ENCODE measurements at places on chromosomes 16 and 17.
A peak's percentile ranks its signal among the peaks of the same experiment; 100 is the strongest.

DNA sequence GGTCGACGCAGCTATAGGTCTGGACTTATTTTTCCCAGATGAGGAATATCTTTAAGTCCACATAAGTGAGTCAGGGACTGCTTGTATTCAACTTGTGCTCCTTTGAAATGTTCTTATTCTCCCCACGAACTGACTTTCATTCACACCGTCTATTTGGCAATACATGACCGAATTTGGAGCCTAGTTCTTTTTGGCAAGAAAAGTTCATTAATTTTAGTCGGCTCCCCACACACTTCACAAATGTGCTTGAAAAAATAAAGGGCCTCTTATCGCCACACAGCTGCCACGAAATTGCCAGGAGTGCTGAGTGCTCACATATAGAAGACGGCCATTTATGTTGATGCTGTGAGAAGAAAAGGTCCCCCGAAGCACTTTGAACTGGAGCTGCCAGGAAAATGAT lies 152.6 kb downstream of the PRKCA start:
- DNase-seq = no peak

GRCh38 chr17:55584055-55584685 lies 72.9 kb upstream of the SMIM36 start:
- DNase-seq = no peak

DNA sequence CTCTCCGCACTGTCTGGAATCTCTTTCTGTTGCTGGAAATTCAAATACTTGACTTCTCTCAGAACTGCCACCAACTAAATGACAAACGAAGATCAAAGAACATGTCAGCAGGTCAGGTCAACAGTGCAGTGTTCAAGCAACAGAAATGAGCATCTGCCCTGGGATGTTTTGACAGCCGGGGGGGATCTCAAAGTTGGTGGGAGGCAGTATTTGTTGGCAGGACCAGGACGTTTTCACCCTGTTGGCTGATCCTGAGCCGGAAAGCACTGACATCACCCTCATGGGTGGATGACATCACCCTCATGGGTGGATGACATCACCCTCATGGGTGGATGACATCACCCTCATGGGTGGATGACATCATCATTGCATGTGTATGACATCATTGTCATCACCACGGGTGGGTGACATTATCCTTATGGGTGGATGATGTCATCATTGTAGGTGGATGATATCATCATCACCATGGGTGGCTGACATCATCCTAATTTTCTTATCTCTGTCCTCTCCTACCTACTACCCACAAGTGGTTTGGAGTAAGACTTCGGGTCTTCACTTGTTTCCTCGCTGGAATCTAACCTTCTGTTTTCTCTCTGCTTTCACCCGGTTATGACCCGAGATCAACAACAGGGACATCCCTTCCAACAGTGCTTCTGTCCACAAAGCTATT lies 18.9 kb downstream of the DNAH17 start:
- no peak for DNase-seq

- DNase-seq = no peak
These were observed 28.4 kb upstream of the HLF start for GRCh38 chr17:55236316-55236715.

DNA sequence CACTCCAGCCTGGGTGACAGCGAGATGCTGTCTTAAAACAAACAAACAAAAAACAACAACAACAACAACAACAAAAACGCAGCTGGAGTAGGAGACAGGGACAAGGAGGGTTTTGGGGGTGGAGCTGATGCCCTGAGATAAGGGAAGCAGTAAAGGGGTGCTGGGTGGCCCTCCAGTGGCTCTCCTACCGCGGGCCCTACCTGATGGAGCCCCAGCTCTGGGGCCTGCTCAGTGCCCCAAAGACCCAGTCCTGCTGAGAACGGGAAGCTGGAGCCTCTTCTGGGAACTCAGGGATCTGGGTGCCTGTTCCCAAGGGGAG lies 21.3 kb upstream of the NAGS start:
- DNase-seq = no peak

GRCh38 chr16:30131869-30132475 lies 9.0 kb upstream of the MAPK3 start:
- DNase-seq = no peak

GRCh38 chr16:11744075-11744470 lies 1.4 kb upstream of the TXNDC11 start:
- DNase-seq = no peak

GRCh38 chr16:15879255-15879811 lies 9.1 kb downstream of the CEP20 start:
- DNase-seq = no peak

DNA sequence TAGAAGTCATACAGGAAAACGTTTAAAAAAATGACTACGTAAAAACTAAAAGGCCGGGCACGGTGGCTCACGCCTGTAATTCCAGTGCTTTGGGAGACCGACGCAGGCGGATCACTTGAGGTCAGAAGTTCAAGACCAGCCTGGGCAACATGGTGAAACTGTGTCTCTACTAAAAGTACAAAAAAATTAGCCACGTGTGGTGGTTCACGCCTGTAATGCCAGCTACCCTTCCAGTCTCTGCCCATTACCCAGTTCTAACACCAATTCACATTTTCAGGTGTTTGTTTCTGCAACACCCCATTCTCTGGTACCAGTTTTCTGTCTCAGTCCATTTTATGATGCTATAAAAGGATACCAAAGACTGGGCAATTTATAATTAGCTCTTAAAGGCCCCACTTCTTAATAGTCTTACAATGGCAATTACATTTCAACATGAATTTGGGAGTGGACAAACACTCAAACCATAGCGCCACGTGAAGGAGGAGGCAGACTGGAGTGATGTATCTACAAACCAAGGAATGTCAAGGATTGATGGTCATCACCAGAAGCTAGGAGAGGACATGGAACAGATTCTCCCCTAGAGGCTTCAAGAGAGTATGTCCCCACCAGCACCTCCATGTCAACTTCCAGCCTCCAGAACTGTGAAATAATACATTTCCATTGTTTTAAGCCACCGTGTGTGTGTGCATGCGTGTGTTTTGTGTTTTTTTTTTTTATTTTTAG lies 791 bp upstream of the C17orf75 start:
- DNase-seq = no peak

DNA sequence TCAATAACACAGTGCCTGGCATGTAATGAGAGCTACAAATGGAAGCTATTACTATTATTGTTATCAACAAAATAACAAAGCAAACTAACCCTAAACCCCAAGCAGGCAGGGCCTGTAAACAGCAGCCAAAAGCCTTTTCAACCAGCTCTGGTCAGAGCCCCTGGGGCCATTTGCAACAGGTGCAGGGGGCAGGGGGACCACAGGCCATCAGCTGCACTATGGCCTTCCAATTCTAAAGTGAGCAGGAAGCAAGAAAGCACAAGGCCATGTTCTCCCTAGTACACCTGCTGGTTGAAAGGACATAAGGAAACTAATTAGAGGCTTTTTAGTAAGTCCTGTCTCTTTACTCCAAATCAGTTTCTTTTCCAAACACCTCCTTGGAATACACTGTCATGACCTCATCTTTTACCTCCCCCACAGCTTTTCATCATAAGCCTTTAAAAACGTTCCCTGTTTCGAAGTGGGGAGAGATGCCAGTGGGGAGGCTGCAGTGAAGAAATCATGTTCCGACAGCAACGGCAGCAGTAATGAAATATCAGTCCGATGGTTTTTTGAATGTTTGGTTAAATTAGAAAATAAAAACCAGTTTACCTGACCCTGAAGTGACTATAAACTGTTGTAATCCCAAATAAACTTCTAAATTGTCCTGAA lies 68.4 kb upstream of the GSG1L start:
- no peak for DNase-seq

GRCh38 chr17:40176754-40177110 lies 538 bp upstream of the RAPGEFL1 start:
- DNase-seq = no peak

DNA sequence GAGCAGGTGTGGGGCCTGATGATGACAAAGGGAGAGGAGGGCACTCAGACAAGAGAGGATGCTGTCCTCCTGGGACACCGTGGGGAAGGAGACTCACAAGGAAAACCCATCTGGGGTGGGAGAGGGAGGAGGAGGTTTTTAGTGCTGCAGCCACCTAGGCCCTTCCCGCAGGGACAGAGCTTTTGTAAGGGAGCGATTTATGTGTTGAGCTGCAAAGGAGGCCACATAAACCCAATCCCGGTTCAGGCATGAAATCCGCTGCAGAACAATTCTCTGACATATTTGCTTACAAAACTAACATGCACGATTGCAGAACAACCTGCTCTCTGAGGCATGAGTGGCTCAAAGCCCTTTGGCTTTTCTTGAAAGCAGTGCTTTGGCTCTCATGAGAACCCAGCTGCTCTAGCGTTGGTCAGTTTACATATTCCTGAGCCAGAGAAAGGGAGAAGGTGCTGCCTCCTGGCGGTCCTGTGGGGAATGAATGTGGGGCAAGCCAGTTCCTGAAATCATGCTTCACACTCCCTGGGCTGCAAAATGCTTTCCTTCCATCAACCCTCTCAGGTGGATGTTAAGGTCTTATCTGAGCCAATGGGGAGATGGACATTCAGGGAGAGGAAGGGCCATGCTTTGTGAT lies 122.4 kb upstream of the NLRP1 start:
- peak; percentile 69 for DNase-seq

- no peak for DNase-seq
These were observed 167.4 kb upstream of the CACNG3 start for GRCh38 chr16:24088767-24089166.

DNA sequence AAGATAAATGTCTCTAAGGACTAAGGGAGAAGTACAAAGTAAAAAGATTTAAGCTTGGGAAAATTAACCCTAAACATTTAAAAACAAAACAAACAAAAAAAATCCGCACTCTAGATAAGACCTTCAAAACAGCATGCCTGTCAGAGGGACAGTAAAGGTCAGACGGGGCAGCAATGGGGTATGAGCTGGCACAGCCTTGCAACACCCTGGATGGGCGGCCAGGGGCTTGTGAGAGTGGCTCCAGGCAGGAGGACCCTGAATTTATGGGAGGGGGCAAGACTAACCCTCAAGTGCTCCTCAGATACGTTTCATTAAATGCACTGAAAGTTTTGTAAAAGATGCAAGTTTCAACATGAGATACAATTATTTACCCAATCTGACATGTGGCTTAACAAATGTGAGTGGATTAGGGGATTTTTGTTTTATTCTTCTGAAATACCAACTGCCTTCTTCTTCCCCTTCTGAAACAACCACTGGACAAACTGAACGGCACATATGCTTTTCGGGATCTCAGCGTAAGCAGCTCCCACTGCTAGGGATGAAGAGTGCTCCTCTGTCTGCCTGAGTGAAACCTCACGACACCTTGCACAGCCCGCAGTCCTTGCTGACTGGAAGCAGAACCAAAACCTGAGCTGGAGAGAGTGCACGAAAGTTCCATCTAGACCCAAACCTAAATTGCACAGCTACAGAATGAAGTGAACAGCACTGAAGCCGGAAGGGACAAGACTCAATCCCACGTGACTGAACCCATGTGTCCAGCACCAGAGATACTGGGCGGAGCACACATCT lies 128.4 kb downstream of the ANKRD11 start:
- DNase-seq = no peak

DNA sequence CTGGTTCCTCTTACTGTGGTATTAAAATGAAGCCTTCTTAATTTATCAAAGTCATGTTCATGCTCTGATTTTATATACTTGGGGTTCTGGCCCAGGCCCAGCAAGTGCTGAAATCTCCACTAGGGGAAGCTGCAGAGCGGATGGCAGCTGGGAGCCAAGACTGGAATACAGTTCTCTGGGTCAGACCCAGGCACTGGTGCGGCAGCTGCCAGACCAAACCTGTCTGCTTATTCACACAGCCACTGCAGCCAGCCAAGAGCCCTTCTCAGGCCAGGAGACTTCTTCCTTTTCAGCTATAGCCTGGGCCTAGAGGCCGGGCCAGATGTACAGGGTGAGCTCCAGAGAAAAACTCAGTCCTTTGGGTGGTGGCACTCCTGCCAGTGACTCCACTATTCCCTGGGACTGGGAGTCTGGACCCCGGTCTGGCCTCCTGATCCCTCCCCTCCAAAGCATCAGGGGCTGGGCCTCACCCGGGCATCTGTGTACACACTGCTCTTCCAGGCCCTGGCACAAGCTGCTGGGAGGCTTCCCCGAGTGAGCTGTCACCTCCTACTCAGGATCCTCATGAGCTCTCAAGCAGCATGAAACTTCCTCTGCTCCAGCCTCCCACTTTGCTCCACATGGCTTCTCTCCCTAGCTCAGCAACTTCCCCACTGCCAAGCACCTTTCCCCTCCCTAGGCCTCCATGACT lies 24.4 kb downstream of the ATP6V0D1 start:
- DNase-seq = no peak

- no peak for DNase-seq
These were observed 19.5 kb downstream of the ACSF3 start for GRCh38 chr16:89113152-89113547.

- DNase-seq = no peak
These were observed 226.7 kb upstream of the CDH13 start for GRCh38 chr16:82400046-82400445.

- no peak for DNase-seq
These were observed 29.6 kb upstream of the FOXK2 start for GRCh38 chr17:82489851-82490511.

DNA sequence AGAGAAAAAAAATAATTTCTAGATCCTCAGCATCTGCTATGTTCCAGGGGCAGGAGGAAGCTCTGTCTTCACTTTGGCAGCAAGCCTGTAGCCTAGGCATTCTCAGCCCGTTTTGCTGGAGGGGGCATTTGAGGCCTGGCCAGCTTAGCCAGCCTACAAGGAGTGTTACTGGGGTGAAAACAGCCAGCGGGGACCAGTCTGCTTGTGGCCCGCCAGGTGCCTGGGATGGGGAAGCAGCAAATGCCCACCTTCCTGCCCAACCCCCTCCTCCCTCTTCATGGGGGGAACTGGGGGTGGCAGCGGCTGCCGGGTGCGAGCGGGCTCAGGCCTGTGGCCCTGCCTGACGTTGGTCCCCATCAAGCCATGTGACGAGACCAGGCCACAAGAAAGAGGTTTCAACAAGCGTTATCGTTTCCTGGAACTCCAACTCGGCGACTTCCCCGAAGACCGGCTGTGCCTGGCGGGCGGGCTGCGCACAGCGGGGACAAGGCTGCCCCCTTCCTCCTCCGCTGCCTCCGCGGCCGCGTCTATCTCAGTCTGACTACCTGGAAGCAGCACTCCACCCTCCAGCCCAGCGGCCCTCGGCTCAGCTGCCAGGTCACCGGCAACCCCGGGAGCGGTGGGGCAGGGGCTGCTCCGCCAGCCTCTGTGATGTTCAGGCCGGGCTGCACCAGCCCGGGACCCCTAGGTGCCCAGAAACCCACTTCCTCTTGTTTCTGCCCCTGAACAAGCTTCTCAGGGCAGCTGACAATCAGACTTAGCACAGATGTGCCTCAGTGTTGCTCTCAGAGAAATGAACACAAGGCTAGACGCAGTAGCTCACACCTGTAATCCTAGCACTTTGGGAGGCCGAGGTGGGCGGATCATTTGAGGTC lies 22.9 kb downstream of the SOCS1 start:
- DNase-seq = peak; percentile 90

- no peak for DNase-seq
These were observed 167.7 kb downstream of the ZNF423 start for GRCh38 chr16:49688036-49688697.

GRCh38 chr16:81637336-81638235 lies 141.5 kb upstream of the PLCG2 start:
- no peak for DNase-seq

- peak; percentile 72 for DNase-seq
These were observed 3.3 kb upstream of the LAT start for GRCh38 chr16:28981517-28981916.

GRCh38 chr16:68251832-68252231 lies 6.7 kb downstream of the PLA2G15 start:
- no peak for DNase-seq

GRCh38 chr16:28257256-28257655 lies 35.1 kb upstream of the SBK1 start:
- no peak for DNase-seq

GRCh38 chr17:42421136-42421506 lies 1.9 kb downstream of the CAVIN1 start:
- no peak for DNase-seq

- DNase-seq = no peak
These were observed 109.2 kb upstream of the NACA2 start for GRCh38 chr17:61700252-61700651.
